ENCODE measurements at places on chromosomes 7 and 10. TPM values are rescaled to one million over a fixed set of nuclear protein-coding genes. Genes with fewer than 3 reads are reported as not detected.

DNA sequence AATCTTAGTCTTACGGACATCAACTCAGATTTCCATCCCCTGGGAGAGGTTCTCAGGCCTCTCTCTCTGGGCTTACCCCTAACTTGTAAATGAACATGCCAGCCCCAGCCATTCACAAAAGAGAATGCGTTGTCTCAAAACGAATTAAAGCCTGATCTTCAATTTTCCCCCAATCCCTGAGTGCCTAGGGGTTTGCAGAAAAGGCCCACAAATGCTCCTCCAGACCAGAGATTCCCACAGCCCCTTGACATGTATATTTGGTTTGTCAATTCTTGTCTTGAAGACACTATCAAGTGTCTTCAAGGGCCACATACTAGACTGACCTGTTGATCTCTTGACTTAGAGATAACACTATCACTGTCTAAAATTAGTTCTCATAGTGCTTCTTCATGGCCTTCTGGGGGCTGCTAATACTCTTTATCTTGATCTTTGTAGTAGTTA, 11.9 kb upstream of the HOXA13 start:
- DNase-seq = no peak

DNA sequence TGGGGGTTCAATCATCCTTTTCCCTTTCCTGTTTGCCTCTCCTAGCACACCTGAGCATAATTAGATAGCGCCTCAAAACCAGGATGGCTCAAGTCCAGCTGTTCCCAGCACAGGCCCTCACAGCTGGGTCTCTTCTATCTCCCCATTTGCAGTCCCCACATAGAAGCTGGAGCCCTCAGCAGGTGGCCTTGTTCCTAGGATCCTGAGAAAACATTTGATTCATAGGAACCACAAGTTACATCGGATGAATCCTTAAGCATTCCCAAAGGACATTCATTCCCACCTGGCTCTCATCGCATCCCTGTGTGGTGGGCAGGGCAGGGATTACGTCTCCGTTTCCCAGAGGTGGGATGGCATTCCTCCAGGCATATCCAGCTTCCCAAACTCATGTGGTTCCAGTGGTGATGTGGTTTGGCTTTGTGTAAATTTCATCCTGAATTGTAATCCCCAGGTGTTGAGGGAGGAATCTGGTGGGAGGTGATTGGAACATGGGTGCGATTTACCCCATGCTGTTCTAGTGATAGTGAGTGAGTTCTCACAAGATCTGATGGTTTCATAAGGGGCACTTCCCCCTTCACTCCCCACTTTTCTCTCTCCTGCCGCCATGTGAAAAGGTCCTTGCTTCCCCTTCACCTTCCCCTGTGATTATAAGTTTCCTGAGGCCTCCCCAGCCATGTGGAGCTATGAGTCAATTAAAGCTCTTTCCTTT, 49.8 kb upstream of the LEP start:
- DNase-seq = no peak

DNA sequence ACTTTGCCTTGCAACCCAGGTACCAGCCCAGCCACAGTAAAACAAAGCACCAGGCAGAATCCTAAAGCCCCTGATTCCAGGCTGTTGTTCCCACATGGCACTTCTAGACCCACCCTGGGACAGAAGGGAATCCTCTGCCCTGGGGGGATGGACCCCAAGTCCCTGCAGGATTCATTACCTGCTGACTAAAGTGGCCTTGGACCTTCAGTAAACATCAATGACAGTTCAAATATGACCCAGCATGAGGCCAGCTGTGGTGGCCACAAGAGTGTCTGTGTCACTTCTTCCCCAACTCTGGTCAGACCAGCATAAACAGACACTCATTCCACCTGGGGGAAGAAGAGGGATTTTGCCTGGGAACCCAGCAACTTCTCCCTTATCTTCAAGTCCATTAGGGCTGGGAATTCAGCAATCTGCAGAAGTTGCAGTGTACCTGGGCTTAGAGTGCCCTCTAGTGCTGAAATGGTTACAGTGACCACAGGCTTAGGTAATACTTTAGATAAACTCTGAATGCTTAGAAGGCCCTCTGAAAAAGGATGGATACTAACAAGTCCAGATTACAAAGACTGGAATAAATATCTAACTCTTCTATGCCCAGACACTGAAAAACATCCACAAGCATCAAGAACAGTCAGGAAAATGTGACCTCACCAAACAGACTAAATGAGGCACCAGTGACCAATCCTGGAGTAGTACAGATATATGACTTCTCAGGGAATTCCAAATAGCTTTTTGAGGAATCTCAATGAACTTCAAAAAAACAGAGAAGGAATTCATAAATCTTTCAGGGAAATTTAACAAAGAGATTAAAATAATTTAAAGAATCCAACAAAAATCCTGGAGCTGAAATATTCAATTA, 108.5 kb upstream of the TMEM168 start:
- DNase-seq = peak; percentile 64

DNA sequence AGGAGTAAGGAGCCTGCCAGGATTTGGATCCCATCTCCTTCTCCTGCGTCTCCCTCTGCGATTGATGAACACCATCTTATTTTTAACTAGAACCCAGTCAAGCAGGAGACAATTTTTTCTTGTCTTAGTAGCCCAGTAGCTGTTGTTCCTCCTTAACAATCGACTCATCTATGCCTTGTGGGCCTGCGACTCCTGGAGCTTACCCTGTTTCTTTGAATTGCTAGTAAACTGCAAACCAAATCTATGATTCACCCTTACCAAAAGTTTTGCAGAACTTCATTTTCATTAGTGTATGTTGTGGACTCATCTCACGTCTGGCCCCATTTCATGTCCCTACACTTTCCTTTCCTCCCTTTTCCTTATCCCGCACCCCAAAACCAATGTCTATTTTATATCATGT, 37.7 kb downstream of the TRIL start:
- DNase-seq = peak; percentile 15

GRCh38 chr10:28190196-28190595, 112.7 kb downstream of the MPP7 start:
- DNase-seq = no peak

The SAP25 gene
- total RNA-seq = not detected

The SFTPD gene
- not detected for total RNA-seq

The IL6 gene
- 22.1 TPM for total RNA-seq

The IFIT1B gene
- not detected for total RNA-seq
